GM12864 (cell line): ENCODE measurements at places on chromosomes 3 and 15.

- DNase-seq: no peak
Observed at GRCh38 chr15:51575775-51576174, 46.8 kb downstream of the DMXL2 start.

DNA sequence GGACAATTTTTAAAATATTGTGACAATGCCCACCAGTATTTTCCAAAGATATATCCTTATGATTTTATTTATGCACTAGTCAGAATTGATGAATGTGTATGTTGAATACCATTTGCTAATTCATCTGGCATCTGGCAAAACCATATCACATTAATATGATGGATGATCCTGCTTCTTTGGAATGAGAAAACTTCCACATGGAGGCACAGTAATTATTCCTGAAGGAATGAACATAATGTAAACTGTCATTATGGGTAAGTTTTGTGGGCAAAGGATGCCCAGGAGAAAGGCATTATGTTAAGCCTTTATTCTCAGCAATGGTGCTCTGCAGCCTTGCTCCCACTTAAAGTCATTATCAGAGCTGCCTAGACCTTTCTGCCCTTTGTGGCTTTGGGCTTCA lies 113.0 kb upstream of the MME start:
- DNase-seq: no peak

- DNase-seq: no peak
Observed at GRCh38 chr3:168117853-168118313, 22.2 kb upstream of the GOLIM4 start.

GRCh38 chr15:78565951-78566774 lies 843 bp downstream of the CHRNA5 start:
- DNase-seq: no peak

- DNase-seq: no peak
Observed at GRCh38 chr15:90482124-90483011, 47.4 kb upstream of the CRTC3 start.

DNA sequence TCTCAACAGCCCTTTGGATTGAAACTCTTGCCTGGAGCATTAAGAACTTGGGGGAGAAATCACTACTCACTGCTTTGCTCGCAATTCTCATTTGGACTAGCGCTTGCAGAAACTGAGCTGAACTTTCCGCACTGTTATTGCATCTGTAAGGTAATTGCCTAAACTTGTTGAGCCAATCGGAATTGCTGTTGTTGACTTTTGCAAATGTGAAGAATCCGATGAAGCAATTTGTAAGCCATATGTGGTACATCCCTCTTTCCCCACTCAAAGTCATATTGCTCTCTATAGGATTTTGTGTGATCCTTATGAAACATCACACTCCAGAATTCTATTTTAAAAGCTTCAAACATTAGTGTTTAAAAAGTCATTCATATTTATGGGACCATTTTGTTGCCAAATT lies 191.7 kb upstream of the GBE1 start:
- DNase-seq: no peak

GRCh38 chr15:69808756-69809155 lies 289.0 kb downstream of the TLE3 start:
- no peak for DNase-seq

DNA sequence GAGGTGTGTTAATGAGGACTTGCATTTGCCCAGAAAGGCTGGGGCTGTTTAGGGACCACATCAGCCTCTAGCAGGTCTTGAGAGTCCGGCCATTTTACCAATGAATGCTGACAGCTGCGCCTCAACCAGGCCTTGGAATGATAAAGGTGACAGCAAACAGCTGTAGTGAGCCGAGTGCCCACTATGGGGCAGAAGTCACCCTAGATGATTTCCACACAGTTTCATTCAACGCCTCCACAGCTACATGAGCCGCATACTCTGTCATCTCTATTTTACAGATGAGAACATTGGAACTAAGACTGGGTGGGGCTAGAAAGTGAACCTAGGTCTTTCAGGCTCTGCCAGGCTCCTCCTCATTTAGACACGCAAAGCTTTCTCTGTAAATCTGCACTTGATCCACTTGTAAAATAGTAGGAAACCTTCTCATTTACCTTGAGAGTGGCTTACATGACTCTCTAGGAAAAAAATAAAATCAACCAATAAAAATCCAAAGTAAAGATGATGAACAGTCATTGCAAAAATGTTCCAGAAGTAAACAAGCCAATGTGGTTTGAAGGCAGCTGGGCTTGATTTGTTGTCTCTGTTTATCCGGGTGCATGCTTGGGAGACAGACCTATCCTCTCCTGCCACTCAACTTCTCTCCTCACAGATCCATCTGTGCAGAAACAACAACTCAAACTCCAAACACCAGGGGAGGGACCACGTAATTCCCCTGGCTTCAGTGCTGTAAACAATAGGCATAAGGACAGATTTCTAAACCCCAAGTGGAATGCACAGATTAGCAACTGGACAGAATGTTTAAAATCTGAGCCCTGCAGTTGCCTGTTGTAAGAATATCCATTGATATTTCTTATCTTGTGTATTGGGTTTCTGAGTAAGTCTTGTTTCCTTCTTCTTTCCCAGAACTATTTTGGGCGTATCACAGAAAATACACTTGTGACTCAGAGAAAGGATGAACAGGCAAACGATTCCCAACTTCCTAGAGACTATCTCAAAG lies 31.5 kb upstream of the LDHAL6B start:
- DNase-seq: peak; percentile 37

DNA sequence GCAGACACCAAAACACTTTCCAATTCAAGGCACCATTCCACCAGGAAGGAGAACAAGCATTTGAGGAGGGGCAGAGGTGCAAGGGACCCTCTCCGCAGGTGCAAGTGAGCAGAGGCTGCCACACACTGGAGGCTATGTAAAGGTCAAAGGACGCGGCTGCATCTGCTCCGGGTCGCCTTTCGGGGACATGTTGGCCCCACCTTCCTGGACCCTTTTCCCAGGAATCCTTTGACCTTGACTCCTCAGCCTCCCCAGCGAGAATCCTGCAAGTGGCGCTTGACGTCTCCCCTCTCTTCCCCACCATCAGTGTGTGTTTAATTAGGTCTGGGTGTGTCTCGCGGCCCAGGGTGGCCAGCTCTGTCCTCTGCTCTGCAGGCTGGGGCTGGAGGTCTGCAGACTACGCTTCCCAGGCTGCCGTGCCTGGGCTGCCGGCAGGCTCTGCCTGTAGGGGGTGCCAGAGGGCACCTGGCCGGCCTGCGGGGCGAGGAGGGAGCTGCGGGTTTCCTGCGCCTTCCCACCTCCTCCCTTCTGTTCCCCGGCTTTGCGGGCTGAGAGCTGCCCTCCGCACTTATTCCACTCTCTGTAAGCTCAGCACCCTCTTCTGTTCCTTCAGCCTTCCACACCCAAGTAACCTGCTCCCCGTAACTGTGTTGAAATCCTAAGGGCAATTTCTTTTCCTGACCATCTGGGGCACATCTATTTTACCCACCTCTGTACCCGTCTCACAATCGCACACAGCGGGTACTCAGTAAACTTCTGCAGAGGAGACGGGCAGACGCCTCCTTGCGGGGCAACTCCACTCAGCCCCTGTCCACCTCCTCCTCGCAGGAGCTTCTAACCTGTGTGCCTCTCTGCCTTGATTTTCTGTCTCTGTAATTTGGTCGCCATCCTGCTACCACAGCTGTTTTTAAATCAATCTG lies 129.8 kb downstream of the NSMCE3 start:
- DNase-seq: no peak
